ENCODE measurements at places on chromosomes 5 and 9.

DNA sequence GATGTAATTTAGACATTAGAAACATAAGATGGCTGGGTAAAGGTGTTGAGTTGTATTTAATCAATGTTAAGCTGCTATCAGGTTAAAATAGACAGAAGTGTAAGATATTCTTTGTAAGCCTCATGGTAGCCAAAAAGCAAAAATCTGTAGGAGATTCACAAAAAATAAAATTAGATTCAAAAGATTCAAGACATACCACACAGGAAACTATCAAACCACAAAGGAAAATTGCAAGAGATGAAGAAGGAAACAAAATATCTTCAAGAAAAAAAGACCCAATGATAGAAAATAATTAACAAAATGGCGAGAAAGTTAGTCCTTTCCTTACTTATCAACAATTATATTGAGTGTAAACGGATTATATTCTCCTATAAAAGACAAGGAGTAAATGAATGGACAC lies 15.3 kb downstream of the XRCC4 start:
- DNase-seq, result no peak

- DNase-seq, result no peak
These were observed 86.2 kb downstream of the TEK start for GRCh38 chr9:27195191-27195590.

- no peak for DNase-seq
These were observed 67.0 kb upstream of the ATG10 start for GRCh38 chr5:81904861-81905260.

DNA sequence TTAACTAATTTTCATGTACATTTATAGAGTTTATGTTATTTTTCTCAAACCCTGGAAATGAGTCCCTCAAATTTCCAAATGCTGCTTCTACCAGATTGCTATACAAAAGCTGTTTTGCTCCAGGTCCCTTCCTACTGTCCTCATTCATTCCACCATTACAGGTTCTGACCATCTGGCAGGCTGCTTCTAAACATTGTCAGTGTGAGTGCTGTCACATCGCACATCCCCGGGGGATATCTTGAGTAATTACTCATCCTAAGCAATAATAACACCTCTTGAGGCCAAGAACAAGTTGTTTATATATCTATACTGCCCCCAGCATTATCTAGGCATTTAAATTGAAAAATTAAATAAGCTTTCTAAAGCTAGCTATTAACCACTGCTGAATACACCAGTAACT lies 1675.3 kb upstream of the CDH6 start:
- no peak for DNase-seq

- no peak for DNase-seq
These were observed 46.1 kb downstream of the PRR16 start for GRCh38 chr5:120510098-120510637.

GRCh38 chr5:150270541-150271295 lies 18.9 kb downstream of the CAMK2A start:
- no peak for DNase-seq

GRCh38 chr5:10235350-10235749 lies 14.3 kb downstream of the ATPSCKMT start:
- DNase-seq, result no peak

DNA sequence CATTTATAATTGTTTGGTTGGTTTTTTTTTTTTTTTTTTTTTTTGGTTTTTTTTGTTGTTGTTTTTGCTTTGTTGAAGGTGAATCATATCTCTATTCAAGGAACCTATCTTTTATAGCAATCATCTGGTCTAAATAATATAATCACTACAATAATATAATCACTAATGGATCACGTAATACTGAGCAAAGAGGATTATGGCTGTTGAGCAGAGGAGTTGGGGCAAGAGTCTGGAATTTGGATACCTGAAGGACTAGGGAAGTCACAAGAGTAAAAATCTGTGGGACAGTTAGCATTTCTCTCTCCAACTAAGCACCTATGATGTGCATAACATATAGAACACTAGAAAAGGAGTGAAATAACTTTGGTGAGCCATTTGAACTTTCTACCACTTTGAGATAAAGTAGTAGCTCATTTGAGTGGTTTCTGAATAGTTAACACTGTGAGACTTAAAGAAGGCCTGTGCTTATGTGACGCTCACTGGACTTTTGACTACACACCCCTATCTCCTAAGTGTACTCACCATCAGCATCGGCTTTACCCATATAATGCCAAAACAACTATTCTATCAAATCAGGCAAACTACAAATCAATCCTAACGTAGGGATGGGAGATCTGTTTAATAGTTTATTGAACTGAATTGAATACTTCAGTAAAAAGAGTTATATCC lies 564.9 kb upstream of the TUSC1 start:
- no peak for DNase-seq

- no peak for DNase-seq
These were observed 602.6 kb downstream of the CDH12 start for GRCh38 chr5:22250528-22250927.

DNA sequence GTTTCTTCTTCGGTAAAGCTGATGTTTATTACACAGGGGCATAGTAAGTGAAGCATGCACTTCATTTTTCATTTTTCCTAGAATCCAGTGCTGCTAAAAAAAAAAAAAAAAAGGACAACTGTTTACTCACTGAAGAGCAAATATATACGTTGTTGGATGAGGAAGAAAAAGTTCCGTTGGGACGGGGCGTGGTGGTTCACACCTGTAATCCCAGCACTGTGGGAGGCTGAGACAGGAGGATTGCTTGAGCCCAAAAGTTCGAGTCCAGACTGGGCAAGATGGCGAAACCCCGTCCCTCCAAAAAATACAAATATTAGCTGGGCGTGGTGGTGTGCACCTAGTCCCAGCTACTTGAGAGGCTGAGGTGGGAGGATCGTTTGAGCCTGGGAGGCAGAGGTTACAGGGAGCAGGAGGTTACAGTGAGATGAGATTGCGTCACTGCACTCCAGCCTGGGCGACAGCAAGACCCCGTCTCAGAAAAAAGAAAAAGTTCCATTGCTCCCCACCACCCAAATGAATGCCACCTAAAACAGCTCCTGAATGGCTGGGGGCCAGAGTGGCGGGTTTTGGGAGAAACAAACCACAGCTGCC lies 60.1 kb upstream of the GNE start:
- no peak for DNase-seq

GRCh38 chr5:56303511-56303910 lies 70.4 kb upstream of the ANKRD55 start:
- DNase-seq, result no peak

DNA sequence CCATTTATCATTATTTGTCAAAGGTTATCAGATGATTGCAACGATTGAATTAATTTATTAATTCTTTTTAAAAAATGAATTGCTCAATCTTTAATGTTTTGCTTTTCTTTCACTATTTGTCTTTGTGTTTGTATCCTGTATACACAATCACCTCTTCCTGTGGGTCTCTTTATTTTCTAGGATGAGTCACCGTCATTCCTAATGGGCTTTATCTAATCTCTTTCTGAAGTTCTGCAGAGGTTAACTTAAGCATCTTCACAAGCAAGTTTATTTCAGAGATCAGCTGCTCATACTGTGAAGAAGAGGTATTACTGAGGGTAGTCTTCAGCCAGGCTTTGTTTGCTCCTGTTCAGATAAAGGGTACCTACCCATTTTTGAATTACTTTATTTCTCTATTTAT lies 323.9 kb downstream of the NNT start:
- no peak for DNase-seq

- DNase-seq, result no peak
These were observed 36.2 kb upstream of the DAP start for GRCh38 chr5:10797261-10797660.

GRCh38 chr5:109878887-109879286 lies 189.2 kb downstream of the MAN2A1 start:
- no peak for DNase-seq

GRCh38 chr5:4230786-4231641 lies 635.4 kb downstream of the IRX1 start:
- no peak for DNase-seq

- no peak for DNase-seq
These were observed 24.5 kb upstream of the RAB14 start for GRCh38 chr9:121226175-121226574.

GRCh38 chr5:36854402-36855140 lies 22.0 kb upstream of the NIPBL start:
- no peak for DNase-seq

- no peak for DNase-seq
These were observed 2.8 kb downstream of the RXRA start for GRCh38 chr9:134328841-134329575.

DNA sequence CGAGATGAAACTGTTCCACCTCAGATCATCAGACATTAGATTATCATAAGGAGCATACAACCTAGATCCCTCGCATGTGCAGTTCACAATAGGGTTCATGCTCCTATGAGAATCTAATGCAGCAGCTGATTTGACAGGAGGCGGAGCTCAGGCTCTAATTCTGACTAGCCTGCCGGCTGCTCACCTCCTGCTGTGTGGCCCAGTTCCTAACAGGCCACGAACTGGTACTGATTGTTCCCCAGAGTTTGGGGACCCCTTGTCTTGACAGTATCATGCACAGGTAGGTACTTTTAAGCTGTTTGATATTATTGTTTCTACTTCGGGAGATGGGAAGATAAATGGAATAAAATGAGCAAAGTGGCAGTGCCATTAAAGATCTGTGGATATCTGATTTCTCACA lies 66.9 kb downstream of the ZCCHC7 start:
- DNase-seq, result no peak

DNA sequence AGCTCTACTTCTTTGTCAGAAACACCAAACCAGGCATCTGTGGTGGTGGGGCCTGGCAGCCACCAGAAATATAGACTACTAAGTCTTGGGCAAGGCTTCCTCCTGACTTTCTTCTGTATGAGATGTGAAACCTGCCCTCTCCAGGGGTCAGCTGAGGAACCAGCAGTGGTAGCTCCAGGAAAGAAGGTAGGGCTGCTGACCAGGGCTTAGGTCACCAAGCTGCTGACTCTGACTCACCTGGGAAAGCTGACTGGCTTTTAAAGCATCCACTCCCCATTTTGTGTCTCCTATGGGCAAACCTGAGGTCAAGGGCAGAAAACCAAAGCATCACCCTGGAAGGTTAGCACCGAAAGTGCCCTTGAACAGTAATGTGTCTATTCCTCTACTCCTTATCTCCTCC lies 10.4 kb upstream of the SH3TC2 start:
- no peak for DNase-seq

- peak; percentile 87 for DNase-seq
These were observed 4.4 kb downstream of the IL3 start for GRCh38 chr5:132064738-132065331.

- peak; percentile 10 for DNase-seq
These were observed 146.5 kb downstream of the FANCC start for GRCh38 chr9:95171001-95171400.

- no peak for DNase-seq
These were observed 764 bp upstream of the GRIN1 start for GRCh38 chr9:137138058-137138721.

DNA sequence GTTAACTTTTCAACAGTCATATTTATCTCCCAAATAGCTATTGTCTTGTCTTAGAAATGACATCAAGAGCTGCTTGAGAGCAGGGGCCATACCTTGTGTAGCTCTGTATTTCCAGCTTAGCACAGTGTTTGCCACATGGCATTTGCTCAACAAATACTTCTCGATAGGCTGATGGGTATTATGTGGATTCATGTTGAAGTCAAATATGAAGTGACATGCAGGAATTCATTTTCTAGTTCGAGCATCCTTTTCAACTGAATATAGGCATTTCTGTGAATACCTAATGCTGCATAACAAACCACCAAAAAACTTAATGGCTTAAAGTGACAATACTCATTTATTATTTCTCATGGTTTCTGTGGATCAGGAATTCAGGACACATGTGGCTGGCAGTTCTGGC lies 125.6 kb downstream of the TLE1 start:
- DNase-seq, result no peak

GRCh38 chr5:77367741-77368140 lies 124.4 kb downstream of the WDR41 start:
- peak; percentile 22 for DNase-seq

DNA sequence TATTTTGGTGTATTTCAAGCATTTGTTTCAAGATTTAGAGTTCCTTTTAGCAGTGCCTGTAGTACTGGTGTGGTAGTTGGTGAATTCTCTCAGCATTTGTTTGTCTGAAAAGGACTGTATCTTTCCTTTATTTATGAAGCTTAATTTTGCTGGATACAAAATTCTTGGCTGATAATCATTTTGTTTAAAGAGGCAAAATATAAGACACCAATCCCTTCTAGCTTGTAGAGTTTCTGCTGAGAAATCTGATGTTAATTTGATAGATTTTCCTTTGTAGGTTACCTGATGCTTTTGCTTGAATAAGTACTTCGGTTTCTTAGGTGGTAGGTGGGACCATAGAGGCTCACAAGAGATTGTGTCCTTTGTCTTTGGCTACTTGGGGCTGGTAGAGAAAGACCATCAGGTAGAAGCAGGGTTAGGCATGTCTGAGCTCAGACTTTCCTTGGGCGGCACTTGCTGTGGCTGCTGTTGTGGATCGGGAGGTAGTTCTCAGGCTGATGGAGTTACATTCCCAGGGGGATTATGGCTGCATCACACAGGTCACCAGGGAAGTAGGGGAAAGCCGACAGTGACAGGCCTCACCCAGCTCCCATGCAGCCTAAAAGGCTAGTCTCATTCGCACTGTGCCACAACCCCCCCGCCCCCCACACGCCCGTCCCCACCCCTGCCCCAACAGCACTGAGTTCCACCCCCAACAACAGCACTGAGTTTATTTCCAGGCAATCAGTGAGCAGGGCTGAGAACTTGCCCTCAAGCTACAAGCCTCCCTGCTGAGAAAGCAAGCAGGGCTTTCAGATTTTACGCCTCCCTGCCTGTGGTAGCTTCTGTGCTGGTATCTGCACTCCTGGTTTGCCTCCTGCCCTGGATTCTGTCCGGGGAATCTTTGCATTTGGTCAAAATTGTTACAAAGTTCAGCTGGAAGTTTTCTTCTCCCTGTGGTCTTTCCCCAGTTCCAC lies 127.1 kb upstream of the GLRA1 start:
- DNase-seq, result no peak

- DNase-seq, result no peak
These were observed 402.6 kb downstream of the PLK2 start for GRCh38 chr5:58057324-58057723.

GRCh38 chr5:169736653-169737052 lies 99.6 kb downstream of the DOCK2 start:
- no peak for DNase-seq

- no peak for DNase-seq
These were observed 346 bp downstream of the ATOX1 start for GRCh38 chr5:151758141-151758429.

DNA sequence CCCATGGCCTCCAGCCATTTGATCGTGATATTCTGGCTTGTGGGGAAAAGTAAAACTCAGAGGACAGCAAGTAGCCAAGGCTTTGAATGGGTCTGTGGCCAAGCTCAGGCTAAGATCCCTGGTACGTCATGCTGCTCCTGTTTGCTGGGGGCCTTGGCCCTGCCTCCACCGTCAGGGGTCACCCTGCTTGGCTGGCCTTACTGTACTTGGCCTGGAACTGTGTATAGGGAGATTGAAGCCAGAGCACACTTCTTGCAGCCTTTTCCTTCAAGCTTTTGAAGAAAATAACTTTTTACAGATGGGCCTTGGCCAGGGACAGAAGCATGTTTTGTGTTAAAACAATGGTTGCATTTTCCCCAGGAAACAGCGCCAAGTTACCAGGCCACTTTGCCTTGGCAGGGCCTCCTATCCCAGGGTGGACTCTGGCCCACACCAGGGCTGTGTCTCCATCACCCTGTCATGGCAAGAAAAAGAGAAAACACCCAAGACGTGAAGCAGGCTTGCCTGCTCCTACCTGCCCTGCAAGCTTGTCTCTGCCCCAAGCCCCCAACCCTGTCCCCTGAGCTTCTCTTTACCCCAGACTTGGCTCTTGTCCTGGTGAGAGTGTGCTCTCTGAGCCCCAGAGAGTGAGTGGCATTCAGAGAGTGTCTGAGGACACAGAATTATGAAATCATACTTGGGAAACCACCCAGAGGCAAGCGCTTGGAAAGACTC lies 286.9 kb downstream of the GADD45G start:
- DNase-seq, result no peak

GRCh38 chr5:124889850-124890249 lies 143.4 kb upstream of the ZNF608 start:
- DNase-seq, result no peak
